ENCODE measurements at places on chromosomes 5 and 9.
A peak's percentile ranks its signal among the peaks of the same experiment; 100 is the strongest.

GRCh38 chr5:142982821-142983200 lies 212.6 kb downstream of the ARHGAP26 start:
- DNase-seq, result no peak

GRCh38 chr5:161889971-161890370 lies 42.1 kb downstream of the GABRA1 start:
- DNase-seq, result peak; percentile 2

GRCh38 chr5:144429405-144429804 lies 258.7 kb downstream of the KCTD16 start:
- DNase-seq, result no peak

DNA sequence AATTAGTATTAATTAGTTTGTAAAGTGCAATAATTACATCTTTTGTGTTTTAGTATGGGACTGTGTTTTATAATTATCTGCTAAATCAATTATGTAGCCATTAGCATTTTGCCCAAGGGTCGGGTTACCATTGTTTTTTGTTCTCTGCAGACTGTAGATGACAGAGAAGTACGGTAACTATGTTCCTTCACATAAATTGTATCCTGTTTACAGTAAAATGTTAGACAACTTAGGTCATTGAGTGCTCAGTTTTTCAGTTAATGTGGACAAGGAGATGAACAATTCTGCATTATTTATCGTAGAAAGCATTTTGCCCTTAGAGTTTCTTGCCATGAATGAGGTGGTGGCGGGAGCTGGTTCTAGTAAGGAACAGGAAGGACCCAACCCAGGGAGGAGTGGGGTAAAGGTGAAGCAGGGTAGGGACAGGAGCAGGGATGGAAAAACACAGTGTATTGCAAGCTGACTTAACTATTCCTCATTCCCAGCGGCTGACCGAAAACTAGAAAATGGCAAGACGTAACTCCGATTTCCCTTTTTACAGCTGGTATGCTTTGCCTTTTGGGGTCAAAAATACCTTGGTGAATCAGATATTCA lies 243.7 kb upstream of the SLC24A2 start:
- no peak for DNase-seq

GRCh38 chr9:115686069-115686468 lies 467.5 kb upstream of the PAPPA start:
- no peak for DNase-seq

DNA sequence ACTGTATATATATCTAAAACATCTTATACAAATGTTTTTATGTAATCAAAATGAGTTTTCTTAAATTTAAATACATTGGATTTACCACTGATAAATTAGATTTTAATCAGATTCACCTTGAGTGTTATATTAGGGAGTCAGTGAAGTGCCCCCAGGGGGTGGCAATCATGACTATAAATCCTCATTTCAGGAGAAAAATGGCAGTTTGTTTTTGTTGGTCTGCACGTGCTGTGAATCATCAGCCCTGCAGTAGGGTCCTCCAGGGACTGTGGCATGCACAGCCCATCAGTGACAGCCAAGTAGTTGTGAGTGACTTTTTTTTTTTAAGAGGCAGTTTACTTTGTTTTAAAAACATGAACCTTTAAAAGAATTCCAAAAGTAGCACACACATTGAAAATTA lies 65.2 kb downstream of the ZSWIM6 start:
- no peak for DNase-seq

- no peak for DNase-seq
Measured at GRCh38 chr5:170438581-170438980, 49.4 kb upstream of the KCNMB1 start.
